ENCODE measurements at places on chromosomes 16 and 17.

DNA sequence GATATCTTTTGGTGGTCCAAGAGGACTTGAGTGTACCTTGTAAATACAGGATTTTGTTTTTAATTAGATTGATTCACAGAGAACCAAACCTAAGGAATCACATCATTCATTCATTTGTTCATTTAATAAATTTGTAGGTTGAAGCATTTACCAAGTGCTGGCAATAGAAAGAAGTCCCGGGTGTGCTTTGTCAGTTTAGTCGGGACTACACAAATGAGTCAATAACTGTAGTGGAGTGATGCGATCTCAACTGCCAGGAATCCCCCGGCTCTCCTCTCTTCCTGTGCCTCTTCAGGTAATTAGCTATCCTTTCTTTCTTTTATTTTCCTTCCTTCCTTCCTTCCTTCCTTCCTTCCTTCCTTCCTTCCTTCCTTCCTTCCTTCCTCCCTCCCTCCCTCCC, 1.4 kb upstream of the WWOX start:
- DNase-seq = no peak

- no peak for DNase-seq
Observed at GRCh38 chr16:57000271-57001025, 11.1 kb downstream of the NLRC5 start.

- no peak for DNase-seq
Observed at GRCh38 chr16:51591480-51591879, 440.4 kb upstream of the SALL1 start.

DNA sequence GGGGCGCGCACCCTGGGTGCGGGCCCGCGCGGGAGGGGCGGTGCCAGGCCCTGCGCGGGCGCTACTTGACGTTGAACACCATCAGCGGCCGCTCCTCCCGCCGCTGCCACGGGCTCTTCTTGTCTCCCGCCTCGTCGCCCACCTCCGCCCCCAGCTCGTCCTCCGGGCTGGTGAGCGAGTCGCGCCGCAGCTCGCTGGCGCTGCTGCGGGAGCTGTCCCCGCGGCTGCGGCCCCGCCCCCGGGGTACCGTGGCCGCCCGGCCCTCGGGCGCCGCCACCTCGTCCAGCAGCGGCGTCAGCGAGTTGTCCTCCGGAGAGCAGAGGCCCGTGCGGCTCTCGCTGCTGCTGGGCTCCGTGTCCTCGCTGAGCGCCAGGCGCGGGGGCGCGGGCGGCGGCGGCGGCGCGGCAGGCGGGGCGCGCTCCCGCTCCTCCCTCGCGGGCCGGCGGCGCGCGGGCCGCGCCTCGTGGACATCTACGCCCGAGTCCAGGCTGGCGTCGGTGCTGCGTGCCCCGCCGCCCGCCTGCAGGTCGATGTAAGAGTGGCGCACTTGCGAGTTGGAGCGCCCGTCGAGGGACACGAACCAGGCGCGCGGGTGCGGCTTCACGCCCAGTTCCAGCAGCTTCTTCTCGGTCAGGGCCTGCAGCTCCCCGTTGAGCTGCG, 8.7 kb downstream of the GRN start:
- DNase-seq = no peak

DNA sequence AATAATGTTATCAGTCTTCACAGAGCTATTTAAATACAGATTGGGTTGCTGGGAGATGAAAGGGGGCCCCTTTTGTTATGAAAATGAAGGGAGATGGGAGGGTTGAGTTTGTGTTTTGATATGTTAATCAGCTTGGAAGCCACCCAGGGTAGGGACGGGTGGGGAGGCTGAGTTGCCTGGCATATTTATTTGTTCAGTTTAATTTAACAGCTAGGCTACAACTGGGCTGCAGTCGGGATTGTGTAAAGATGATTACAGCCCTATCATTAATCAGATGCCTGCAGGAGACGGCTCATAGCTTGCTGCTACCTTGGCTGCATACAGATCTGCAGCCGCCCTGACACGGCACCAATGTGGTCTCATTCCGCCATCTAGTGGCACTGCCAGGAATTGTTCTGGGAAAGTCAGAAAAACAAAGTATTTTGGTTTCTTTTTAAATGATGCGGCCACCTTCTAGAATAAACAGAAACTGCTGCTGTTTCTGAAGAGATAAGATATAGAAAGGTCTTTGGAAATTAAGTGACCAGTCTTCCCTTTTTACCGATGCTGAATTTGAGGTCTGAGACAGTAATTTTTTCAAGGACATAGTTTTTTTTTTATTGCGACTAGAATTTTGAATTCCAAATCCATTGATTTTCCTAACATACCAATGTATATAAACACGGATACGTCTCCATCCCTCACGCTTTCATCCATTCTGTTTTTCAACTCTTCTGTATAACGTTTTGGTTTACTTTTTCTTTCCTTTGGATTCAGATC, 458.0 kb upstream of the ASIC2 start:
- peak; percentile 2 for DNase-seq

- DNase-seq = no peak
Observed at GRCh38 chr16:4194661-4195060, 47.2 kb downstream of the SRL start.

- DNase-seq = no peak
Observed at GRCh38 chr17:52149626-52150025, 8.9 kb downstream of the CA10 start.

GRCh38 chr17:82241926-82242697, 13.3 kb downstream of the SLC16A3 start:
- DNase-seq = no peak

DNA sequence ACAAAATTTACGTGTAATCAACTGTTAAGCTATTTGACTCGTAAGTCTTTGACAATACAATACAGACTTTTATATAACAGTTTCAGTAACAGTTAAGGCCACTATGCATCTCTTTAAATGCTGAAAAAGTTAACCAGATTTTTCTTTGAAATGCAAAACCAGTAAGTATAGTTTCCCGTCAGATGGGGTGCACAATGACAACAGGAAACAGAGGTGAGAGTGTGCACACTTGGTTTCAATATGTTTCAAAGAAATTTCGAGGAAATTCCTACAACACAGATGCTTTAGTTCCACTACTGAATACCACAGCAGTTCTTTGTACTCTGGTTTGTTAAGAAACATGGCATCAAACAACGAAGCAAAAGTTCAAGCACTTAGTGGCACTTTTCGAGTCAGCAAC, 48.4 kb downstream of the RNF157 start:
- no peak for DNase-seq

DNA sequence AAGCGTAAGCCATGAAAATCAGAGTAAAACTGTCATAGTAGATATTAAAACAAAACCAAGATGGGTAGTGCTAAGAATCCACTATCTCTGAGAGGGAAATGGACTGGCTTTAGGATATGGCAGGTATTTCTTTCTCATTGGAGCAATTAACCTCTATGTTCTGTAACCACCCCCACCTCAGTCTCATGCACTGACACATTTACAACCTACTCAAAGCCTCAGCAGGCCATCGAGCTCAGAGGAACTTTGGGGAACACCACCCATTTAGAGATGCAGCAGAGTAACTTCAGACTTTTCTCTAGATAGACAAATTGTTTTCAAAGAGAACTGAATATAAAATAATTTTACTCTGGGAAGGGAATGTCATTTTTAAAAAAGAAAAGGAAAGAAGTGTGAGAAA, 615.8 kb upstream of the ZFHX3 start:
- no peak for DNase-seq

GRCh38 chr17:3669085-3669347, 404 bp downstream of the EMC6 start:
- DNase-seq = no peak

DNA sequence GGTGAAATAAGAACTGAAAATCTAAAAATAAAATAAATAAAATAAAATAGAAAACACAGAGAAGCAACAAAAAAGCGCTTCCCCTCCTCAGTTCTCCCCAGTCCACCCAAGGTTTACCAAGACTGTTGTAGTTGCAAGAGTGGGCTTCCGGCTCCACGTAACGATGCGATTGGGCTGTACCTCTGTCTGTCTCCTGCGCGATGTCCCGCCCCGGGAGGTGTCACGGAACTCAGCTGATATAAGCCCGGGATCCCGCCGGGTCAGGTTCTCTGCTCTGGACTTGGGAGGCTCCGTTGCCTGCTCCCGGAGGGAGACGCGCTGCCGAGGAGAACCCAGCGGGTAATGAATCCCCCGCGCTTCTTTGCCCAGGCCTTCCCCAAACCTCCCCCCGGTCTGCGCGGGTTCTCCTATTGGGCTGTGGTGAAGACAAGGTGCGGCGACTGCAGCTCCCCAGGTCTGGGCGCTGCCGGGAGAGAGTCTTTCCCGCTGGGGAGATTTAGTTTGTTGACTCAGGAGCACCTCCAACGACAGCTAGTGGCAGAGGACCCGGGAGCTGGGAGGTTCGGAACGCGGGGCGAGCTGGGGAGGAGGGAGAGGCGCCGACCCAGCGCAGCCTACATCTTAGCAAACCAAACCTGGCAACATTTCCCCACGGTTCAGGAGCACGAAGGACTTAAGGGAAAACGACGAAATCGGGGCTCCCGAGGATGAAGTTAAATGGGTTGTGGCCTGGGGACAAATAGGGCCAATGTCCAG, at the start of gene SLFN5:
Gene SLFN5 (plus strand): TSS at position 268 of the 756 bp plus-strand sequence. CDS start 15,619 bp downstream, outside the sequence.
- DNase-seq = no peak

- no peak for DNase-seq
Observed at GRCh38 chr17:68599552-68600066, 1.6 kb downstream of the FAM20A start.

- no peak for DNase-seq
Observed at GRCh38 chr17:83086907-83087787, 7.7 kb downstream of the METRNL start.

DNA sequence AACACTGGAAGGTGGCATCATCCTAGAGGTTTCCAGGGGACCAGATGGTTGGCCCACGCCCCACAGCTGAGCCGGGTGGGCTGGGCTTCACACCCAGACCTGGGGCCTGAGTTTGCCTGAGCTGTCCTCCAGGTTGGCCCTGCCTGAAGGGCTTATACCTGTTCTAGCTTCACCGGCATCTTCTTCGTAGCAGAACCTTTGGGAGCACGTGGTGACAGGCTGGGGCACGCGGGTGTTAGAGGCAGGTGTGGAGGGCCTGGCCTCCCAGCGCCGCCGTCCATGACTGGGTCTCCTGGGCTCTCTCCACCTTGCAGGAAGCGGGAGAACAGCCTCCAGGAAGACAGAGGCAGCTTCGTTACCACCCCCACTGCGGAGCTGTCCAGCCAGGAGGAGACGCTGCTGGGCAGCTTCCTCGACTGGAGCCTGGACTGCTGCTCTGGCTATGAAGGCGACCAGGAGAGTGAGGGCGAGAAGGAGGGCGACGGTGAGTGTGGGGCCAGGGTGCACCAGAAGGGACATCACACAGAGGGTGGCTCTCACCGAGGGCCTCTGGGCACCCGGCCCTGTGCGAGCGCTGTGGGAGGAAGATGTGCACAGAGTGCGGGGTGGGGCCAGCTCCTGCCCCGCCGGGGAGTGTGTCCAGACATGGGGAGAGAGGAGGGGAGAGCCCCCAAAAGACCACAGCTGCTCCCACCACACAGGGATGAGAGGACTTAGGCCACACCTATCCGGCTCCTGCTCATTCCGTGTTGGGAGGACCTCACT, 4.6 kb upstream of the TEDC2 start:
- no peak for DNase-seq

DNA sequence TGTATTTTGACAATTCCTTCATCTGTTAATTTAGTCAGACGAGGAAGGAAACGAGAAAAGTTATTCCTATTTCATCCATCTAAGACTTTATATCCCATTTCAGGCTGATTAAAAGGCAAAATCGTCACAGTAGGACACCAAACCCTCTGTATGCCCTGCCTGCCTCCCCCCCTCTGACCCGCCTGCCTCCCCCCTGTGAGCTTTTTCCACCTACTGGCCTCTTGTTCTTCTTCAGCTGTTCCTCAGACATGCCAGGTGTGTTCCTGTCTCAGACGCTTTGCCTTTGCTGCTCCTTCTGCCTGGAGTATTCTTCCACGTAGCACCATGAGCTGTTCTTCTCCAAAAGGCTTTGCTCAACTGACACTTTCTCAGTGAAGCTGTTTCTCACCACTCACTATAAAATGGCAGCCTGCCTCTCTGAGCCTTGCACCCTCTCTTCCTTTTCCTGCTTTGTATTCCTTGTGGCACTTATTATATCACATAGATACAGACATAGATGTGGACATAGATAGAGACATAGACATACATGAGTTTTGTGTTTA, 723.4 kb downstream of the MAF start:
- no peak for DNase-seq

GRCh38 chr17:75531721-75532072, 6.2 kb downstream of the LLGL2 start:
- no peak for DNase-seq

- DNase-seq = no peak
Observed at GRCh38 chr16:53007095-53007494, 45.6 kb downstream of the CHD9NB start.

- no peak for DNase-seq
Observed at GRCh38 chr17:49061524-49061943, 64.3 kb downstream of the IGF2BP1 start.

- DNase-seq = no peak
Observed at GRCh38 chr17:47669081-47669480, 19.4 kb downstream of the KPNB1 start.

DNA sequence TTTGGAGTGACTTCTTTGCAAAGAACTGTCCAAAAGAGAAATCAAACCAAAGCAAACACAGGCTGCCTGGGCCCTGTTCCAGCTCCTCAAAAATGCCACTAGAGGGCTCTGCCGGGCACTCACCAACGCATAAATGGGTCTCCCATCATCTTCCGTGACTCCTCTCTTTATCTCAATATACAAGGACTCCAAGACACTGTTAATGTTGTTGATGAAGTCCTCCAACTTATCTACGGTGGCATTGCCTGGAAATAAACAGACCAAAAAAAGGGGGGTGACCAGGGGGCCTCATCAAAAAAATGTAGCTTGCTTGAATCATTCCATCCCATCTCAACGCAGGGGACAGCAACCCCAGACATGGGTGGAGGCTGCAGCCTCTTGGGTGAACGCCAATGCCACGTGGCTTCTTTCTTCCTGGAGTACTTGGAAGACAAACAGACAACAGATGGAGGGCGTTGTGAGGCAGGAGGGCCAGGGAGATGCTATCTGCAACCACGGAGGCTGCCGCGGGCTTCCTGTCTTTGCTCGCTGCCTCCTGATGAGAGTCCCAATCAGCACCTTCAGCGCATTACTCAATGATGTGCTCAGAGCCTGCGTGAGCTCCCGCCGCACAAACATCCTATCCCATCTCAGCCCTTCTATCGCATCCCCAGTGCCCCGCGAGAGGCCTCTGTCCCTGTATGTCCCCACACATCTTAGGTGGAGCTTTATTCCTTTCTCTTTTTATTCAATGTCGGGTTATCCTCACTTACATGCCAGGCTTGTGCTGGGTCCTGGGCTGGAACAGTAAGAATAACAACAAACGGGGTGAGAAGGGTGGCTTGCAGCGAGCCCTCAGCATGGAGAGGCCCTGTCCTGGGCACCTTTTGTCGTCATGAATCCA, 32.0 kb downstream of the KDM8 start:
- DNase-seq = peak; percentile 93
